CD8-positive, alpha-beta memory T cell (primary cell): ENCODE measurements at places on chromosomes 3 and 15. TPM values are rescaled to one million over a fixed set of nuclear protein-coding genes. Genes with fewer than 3 reads are reported as not detected.

- H3K4me1 ChIP-seq: peaks cover 21% of the 10 kb centered on the region
- H3K36me3 ChIP-seq: no peaks in the 10 kb centered on the region
- no peak for DNase-seq
- H3K27me3 ChIP-seq: no peaks in the 10 kb centered on the region
Measured at GRCh38 chr15:85475711-85476110, 95.3 kb downstream of the AKAP13 start.

GRCh38 chr3:55623786-55624185, 136.7 kb upstream of the WNT5A start:
- no peaks in the 10 kb centered on the region for H3K27me3 ChIP-seq
- H3K4me3 ChIP-seq: no peak overlapping the region
- no peak overlapping the region for H3K27ac ChIP-seq
- DNase-seq: no peak
- H3K36me3 ChIP-seq: no peaks in the 10 kb centered on the region

DNA sequence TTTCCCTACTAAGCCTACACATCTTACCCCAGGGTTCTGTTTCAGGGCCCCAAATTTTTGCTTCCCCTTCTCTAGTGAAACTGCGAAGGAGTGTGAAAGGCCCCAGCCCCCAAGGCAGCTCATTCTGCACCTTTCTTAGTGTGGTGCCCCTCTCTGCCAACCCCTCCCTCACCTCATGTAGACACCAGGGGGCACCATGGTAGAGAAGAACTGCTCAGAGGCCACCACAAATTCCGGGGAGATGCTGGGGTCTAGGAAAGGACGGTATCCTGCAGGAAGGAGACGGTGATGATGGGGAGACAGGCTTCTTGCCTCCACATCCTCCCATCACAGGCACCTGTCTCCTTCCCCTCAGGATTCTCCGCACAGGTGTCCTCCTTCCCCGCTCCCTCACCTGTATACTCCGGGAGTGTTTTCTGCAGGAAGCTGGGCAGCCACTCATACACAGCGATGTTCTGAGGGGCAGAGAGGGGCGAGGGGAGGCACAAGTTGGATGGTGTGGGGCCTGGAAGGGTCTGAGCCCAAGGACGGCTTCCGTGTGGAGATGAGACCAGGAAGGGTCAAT, 3.6 kb downstream of the DUOX2 start:
- H3K27me3 ChIP-seq: peaks cover 37% of the 10 kb centered on the region
- H3K36me3 ChIP-seq: no peaks in the 10 kb centered on the region
- H3K4me3 ChIP-seq: no peak overlapping the region
- H3K4me1 ChIP-seq: peaks cover 22% of the 10 kb centered on the region
- DNase-seq: no peak
- no peak overlapping the region for H3K27ac ChIP-seq

MTHFS gene
- 30.2 TPM for total RNA-seq

DNA sequence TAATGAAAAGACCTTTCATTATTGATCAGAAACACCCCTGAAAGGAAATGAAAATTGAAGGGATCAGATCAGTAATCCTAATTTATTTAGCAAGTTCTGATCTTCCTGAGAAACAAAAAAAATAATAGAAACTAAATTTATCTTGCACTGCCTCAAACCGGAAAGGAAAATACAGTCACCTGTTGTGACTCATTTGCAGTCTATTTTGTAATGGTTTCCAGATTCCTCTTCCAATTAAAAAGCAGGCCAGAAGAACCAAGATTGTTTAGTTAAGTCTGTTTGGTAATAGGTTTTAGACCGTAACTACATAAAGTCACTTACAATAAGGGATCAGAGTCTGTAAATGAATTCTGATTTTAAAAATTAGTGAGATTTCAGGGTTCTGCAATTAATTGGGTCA, 49.7 kb upstream of the ATOSA start:
- H3K36me3 ChIP-seq: no peaks in the 10 kb centered on the region
- no peak for DNase-seq
- H3K4me3 ChIP-seq: no peak overlapping the region
- H3K27ac ChIP-seq: no peak overlapping the region

- no peaks in the 10 kb centered on the region for H3K36me3 ChIP-seq
- no peak overlapping the region for H3K4me3 ChIP-seq
- no peak overlapping the region for H3K27ac ChIP-seq
- DNase-seq: no peak
- H3K27me3 ChIP-seq: no peaks in the 10 kb centered on the region
- H3K4me1 ChIP-seq: no peaks in the 10 kb centered on the region
Measured at GRCh38 chr15:101156509-101157159, 95.2 kb downstream of the CHSY1 start.

- no peaks in the 10 kb centered on the region for H3K36me3 ChIP-seq
- peaks cover 55% of the 10 kb centered on the region for H3K4me1 ChIP-seq
- DNase-seq: no peak
- H3K27me3 ChIP-seq: no peaks in the 10 kb centered on the region
Measured at GRCh38 chr15:40100123-40100946, 8.3 kb downstream of the BMF start.

DNA sequence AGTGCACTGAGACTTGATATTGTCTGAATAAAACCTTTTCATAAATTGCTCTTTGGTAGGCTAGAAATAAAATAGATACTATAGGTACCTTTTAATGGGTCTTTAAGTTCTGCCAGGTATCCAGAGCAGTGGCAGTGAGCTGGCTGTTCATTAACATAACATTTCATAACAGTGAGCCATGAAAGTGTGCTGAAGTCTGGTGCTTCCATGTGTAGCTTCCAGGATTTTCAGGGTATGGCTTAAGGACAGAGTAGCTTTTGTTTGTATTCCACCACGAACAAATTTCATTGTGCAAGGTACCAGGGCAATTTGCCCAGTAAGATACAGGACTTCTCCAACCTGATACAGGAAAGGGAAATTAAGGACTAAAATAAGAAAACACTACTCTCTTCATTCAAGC, 124.7 kb upstream of the NANOGP8 start:
- no peak overlapping the region for H3K27ac ChIP-seq
- no peaks in the 10 kb centered on the region for H3K27me3 ChIP-seq
- H3K4me3 ChIP-seq: no peak overlapping the region
- H3K4me1 ChIP-seq: no peaks in the 10 kb centered on the region
- DNase-seq: no peak

TMOD2 gene
- total RNA-seq: 8.6 TPM

CFAP92 gene
- total RNA-seq: not detected

GABRR3 gene
- total RNA-seq: not detected

SOX14 gene
- not detected for total RNA-seq

SLC12A6 gene
- total RNA-seq: 20.6 TPM

ADIPOQ gene
- not detected for total RNA-seq

DNA sequence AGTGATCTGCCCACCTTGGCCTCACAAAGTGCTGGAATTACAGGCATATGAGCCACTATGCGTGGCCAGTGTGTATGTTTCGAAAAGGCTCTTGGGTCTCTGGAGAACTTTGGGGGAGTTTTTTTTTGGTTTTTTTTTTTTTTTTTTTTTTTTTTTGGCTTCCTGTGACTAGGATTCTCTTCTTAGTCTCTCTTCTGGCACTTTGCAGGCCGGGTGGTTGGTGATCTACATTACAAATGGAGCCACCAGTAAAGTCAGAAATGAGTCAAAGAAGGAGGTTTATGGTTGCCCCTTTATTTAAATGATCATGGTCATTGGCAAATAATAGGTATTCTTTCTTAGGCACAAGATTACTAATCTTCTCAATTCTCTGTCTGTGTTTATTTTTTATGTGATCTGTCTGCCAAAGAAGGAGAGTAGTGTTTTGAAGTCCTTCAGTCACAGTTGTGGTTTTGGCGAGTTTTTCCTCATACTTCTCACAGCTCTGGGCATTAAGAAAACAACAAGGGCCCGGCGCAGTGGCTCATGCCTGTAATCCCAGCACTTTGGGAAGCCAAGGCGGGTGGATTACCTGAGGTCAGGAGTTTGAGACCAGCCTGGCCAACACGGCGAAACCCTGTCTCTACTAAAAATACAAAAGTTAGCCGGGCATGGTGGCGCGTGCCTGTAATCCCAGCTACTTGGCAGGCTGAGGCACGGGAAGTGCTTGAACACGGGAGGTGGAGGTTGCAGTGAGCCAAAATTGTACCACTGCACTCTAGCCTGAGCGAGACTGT, 38.3 kb downstream of the PDE8A start:
- H3K4me1 ChIP-seq: peaks cover 6% of the 10 kb centered on the region
- DNase-seq: no peak
- H3K27ac ChIP-seq: no peak overlapping the region
- no peaks in the 10 kb centered on the region for H3K27me3 ChIP-seq
- H3K36me3 ChIP-seq: no peaks in the 10 kb centered on the region

DNA sequence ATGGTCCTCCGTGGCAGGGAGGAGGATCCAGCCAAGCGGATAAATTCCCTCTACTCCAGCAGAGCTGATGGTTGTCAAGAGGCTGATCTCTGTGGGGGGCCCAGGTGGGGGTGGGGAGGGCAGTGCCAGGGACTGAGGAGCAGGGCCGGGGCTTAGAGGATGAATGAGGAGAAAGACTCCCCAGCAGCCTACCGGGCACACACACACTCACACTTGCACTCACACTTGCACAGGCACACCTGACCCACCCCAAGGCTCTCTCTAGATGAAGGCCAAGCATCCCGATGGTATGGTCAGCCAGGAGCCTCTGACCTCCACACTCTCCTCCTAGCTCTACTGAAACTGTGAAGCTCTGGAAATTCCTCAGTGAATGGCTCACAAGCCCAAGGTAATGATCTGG, 131.3 kb upstream of the PRR20G start:
- no peaks in the 10 kb centered on the region for H3K27me3 ChIP-seq
- no peak for DNase-seq
- H3K36me3 ChIP-seq: no peaks in the 10 kb centered on the region
- H3K4me1 ChIP-seq: no peaks in the 10 kb centered on the region
- no peak overlapping the region for H3K27ac ChIP-seq

CD200R1 gene
- total RNA-seq: 3.5 TPM

IMPG2 gene
- total RNA-seq: 0.20 TPM

VIPR1 gene
- total RNA-seq: 5.9 TPM

GRCh38 chr3:122392868-122393844, 9.2 kb downstream of the FAM162A start:
- H3K36me3 ChIP-seq: no peaks in the 10 kb centered on the region
- no peak overlapping the region for H3K4me3 ChIP-seq
- no peaks in the 10 kb centered on the region for H3K27me3 ChIP-seq
- H3K4me1 ChIP-seq: no peaks in the 10 kb centered on the region

DNA sequence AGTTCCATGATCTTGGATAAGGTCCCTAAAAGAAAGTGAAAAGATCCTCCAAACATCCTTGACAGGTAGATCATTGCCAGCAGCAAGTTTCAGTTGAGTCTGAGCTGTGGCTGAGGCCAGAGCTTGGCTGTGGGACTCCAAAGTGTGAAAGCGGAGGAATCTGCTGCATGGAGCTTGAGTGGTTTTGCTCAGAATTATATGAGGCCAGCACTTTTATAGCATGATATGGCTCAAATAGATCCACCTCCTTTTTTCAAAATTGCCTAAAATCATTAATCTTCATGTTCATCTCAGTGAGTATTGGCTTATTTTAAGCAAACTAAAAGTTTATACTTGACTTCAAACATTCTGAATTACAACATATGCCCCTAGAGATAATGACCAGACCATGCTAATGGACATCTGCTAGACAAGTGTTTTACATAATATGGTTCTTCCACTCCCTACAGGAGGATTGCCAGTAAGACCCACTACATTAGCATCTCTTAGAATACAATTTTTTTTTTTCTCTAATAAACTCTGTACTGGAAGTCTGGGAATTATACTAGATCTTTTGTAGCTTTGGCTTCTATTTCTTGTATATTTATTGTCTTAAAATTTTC, 368.1 kb downstream of the ZPLD1 start:
- H3K27ac ChIP-seq: no peak overlapping the region
- no peak overlapping the region for H3K4me3 ChIP-seq
- no peaks in the 10 kb centered on the region for H3K36me3 ChIP-seq
- DNase-seq: no peak
- H3K4me1 ChIP-seq: no peaks in the 10 kb centered on the region

- H3K4me1 ChIP-seq: peaks cover 12% of the 10 kb centered on the region
- no peaks in the 10 kb centered on the region for H3K36me3 ChIP-seq
- DNase-seq: no peak
- H3K4me3 ChIP-seq: no peak overlapping the region
- H3K27me3 ChIP-seq: no peaks in the 10 kb centered on the region
Measured at GRCh38 chr3:32123620-32124019, 17.2 kb downstream of the GPD1L start.

LIPC gene
- total RNA-seq: 0.47 TPM

DNA sequence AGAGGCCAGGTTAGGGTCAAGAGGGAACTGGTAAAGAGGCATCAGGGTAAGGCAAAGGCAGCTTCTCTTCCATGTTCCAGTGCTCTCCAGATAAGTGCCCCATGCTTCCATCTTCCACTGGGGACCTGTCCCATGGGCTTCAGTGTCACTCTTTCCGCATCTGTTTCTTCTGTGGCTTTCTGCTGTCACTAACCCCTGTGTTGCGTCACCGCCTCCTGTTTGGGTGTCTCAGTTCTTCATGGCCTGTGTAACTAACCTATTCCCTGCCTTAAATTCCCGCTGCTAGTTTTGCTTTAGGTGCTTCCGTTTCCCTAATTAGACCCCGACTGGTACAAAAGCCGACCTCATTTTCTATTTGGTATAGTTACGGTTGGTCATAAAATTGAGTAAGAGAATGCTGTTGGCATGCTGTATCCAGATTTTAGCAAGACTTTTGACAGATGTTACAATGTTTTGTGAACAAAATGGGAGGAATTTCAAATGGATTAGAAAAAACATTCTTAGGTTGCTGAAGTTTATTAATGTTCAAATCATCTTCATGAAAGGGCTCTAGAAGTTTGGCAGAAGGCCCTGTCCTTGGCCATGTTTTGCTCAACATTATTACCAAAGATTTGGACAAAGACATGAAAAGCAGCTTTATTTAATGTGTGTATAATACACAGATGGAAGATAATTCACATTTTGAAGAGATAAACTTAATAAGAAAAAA, 245.3 kb downstream of the BBX start:
- no peaks in the 10 kb centered on the region for H3K4me1 ChIP-seq
- DNase-seq: no peak
- H3K36me3 ChIP-seq: no peaks in the 10 kb centered on the region

HCLS1 gene
- total RNA-seq: 197 TPM

AADACL2 gene
- total RNA-seq: not detected

TIGIT gene
- 185 TPM for total RNA-seq

GP9 gene
- total RNA-seq: not detected

GRCh38 chr15:100250176-100250800, 91.5 kb downstream of the ADAMTS17 start:
- no peak for DNase-seq
- no peak overlapping the region for H3K4me3 ChIP-seq
- no peak overlapping the region for H3K27ac ChIP-seq
- H3K27me3 ChIP-seq: no peaks in the 10 kb centered on the region
- H3K4me1 ChIP-seq: no peaks in the 10 kb centered on the region
- no peaks in the 10 kb centered on the region for H3K36me3 ChIP-seq

MEGF11 gene
- total RNA-seq: not detected

DNA sequence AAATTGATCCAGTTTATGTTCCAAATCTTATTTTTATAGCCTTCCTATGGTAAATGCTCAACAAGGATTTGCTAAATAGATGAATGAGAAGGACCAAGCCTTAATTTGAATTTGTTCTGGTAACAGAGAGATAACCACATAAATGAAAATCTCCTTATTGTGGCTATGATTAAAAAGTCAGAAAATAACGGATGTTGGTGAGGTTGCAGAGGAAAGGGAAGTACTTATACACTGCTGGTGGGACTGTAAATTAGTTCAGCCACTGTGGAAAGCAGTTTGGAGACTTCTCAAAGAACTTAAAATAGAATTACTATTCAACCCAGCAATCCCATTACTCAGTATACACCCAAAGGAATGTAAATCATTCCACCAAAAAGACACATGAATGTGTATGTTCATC, 26.2 kb downstream of the AAGAB start:
- DNase-seq: no peak
- H3K36me3 ChIP-seq: peaks cover 25% of the 10 kb centered on the region
- H3K4me3 ChIP-seq: no peak overlapping the region
- no peak overlapping the region for H3K27ac ChIP-seq

- no peak overlapping the region for H3K4me3 ChIP-seq
- H3K4me1 ChIP-seq: no peaks in the 10 kb centered on the region
- no peak for DNase-seq
- H3K36me3 ChIP-seq: no peaks in the 10 kb centered on the region
Measured at GRCh38 chr15:81633889-81634288, 259.9 kb upstream of the TMC3 start.

FRMD5 gene
- 0.44 TPM for total RNA-seq
